ENCODE measurements at places on chromosomes 16 and 17.

DNA sequence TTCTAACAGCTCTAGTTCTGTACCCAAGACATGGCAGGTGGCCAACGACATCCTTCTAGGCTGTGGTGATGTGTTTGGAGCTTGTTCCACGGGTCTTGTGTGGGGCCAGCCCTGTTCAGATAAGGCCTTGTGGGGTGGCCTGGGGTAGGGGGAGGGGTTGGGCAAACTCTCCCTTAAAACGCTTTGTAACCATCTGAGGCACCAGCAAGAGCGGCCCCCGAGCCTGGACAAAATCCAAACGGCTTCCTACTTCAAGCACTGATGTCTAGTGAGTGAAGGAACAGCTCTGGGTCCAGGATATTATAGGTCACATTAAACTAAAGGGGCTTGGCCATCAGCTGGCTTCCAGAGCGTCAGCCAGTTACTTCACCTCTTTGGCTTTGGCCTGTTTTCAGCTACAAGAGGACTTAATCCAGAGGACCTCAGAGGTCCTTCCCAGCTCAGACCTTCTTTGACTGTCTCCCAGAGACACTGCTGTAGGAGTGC lies 11.9 kb downstream of the SERPINF1 start:
- no peak for DNase-seq

DNA sequence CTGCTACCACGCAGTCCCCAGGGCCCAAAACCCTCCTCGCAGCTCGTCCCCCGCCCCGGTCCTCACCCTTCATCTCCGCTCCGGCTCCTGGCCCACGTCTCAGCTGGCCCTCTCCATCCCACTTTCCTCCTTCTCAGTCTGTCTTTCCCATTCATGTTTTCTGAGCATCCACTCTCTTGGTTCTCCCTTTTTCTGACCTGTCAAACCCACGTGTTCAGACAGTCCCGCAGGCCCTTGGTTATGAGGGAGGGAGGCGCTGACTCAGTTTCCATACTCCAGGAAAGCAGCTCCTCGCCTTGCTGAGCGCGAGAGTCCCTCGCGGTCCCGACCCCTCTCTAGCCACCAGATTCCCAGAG lies 392 bp upstream of the HID1 start:
- DNase-seq: no peak

DNA sequence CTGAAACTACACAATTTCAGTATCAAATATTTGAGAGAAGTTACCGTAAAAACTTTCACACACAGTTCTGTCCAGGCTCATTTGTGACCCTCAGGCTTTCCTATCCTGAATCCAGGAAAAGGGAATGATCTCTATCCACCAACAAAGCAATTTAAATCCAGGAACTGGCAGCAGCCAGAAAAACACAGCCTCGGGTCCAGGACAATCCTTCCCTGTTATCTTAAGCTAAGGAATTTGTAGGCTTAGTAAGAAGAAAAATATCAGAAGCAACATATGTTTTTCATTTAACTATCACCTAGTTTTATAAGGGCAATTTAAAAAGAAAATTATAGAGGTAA lies 47.1 kb downstream of the TEX2 start:
- no peak for DNase-seq

DNA sequence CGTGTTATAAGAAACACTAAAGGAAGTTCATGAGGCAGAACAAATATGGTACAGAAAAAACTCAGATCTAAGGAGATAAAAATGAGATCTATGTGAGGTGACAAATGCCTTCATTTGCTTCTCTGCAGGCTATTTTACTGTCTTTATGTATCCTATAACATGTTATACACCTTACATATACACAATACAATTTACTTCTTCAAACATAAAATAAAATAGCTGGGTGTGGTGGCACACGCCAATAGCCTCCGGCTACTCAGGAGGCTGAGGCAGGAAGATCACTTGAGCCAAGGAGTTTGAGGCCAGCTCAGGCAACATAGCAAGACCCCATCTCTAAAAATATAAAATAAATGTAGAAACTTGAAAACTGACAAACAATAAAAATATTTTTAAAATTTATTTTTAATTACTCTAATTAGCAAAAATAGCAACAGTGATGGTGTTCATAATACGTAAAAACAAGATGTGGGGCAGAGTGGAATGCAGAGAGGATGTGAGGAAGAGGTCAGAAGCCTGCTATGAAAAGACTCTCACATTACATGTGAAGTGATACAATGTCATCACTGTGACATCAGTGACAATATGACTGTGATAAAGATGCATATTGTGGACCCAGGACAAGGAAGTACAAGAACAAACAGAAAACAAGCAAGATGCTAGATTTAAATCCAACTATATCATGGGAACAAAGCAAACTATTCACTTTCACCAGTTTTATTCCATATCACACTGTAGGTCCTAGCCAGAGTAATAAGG lies 31.0 kb downstream of the VPS53 start:
- no peak for DNase-seq

DNA sequence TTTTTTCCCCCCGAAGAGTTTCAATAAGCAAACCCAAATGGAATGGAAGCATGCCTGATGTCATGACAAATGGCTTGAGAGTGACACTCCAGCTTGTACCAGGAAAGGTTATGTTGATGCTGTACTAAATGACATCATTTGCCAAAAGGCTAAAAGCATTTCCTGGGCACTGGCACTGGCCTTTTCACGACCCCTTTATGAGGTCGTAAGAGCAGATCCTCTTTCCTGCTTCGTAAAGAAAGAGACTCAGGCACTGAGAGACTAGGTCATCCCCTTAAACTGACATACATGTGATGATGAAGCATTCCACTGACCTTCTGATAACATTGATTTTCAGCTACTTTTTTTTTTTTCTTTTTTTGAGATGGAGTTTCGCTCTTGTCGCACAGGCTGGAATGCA lies 30.5 kb downstream of the CEP295NL start:
- DNase-seq: no peak

- peak; percentile 74 for DNase-seq
Measured at GRCh38 chr17:39653662-39654331, 11.4 kb upstream of the TCAP start.

- no peak for DNase-seq
Measured at GRCh38 chr16:75219838-75220237, 1.1 kb downstream of the CTRB1 start.

- no peak for DNase-seq
Measured at GRCh38 chr16:50411034-50411433, 42.2 kb upstream of the BRD7 start.

- peak; percentile 12 for DNase-seq
Measured at GRCh38 chr17:14427900-14428647, 127.2 kb downstream of the HS3ST3B1 start.

DNA sequence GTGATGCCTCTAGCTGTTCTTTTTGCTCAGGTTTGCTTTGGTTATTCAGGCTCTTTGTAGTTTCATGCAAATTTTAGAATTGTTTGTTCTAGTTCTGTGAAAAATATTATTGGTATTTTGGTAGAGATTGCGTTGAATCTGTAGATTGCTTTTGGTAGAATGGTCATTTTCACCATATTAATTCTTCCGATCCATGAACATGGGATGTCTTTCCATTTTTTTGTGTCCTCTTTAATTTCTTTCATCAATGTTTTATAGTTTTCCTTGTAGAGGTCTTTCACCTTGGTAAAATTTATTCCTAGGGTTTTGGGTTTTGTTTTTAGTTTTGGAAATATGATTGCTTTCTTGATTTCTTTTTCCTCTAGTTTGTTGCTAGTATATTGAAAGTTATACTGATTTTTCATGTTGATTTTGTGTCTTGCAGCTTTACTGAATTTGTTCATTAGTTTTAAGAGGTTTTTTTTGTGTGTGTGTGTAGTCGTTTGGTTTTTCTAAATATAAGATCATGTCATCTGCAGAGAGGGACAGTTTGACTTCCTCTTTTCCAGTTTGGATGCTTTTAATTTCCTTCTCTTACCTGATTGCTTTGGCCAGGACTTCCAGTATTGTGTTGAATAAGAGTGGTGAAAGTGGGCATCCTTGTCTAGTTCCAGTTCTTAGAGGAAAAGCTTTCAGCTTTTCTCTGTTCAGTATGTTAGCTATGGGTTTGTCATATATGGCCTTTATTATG lies 42.4 kb downstream of the NSRP1 start:
- no peak for DNase-seq

DNA sequence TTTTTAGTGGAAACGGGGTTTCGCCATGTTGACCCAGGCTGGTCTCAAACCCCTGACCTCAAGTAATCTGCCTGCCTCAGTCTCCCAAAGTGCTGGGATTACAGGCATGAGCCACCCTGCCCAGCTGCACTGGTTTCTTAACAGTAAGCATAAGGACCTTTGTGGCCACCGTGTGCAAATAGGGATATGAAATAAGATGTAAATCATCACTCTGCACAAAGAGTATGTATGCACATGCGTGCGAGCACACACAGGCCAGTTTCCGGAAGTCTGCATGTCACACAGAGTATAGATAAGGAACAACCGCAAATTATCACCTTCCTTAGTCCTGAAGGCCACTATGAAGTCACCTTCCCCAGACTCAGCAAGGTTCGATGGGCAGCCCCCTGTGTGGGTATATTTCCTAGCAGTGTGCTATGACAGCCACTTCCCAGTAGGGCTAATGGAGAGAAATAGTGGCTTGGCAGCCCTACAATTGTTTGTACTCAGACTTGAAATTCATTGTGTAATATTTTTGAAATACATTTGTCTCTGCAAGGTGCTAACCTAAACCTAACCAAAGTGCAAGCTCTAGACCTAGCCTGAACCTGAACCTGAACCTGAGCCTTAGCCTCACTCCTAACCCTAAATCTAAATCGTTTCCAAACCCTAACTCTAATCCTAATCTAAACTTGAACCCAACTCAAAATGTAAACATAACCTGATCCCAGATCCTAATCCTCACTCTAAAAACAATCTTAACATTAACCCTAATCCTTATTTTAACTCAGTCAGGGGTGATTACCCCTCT lies 48.4 kb upstream of the SKAP1 start:
- no peak for DNase-seq

GRCh38 chr17:63309021-63309420 lies 137.1 kb downstream of the CYB561 start:
- DNase-seq: no peak

DNA sequence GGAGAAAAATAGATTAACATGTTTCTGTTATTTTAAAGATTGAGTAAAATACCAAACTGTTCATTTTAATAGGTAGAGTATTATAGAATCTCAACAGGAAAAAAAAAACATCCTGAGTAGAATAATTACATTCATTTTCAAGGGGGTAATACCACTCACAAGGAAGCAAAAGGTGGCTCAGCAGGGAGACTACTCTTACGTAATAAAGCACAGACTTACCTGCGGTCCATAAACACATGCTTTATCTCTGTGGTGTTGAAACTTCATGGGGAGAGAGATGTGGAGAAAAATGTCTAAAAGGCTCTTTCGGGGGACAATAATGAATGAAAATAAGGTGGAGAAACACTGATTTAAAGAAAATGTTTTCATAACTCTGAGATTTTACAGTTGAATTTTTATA lies 171.7 kb downstream of the MRTFB start:
- DNase-seq: no peak

- DNase-seq: no peak
Measured at GRCh38 chr17:57544401-57544800, 200.7 kb downstream of the CCDC182 start.

DNA sequence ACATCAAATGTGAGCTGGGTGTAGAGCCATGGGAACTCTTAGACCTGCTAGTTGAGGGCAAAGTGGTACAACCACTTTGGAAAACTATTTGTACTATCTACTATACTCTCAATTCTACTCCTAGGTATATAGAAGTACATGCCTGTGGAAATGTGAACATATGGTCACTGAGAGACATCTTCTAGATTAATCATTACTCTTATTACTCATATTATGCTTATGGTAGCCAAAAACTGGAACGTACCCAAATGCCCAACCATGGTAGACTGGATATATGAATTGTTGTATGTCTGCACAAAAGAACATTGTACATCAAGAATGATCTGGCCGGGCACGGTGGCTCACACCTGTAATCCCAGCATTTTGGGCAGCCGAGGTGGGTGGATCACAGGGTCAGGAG lies 2.7 kb downstream of the WDR45B start:
- DNase-seq: no peak

DNA sequence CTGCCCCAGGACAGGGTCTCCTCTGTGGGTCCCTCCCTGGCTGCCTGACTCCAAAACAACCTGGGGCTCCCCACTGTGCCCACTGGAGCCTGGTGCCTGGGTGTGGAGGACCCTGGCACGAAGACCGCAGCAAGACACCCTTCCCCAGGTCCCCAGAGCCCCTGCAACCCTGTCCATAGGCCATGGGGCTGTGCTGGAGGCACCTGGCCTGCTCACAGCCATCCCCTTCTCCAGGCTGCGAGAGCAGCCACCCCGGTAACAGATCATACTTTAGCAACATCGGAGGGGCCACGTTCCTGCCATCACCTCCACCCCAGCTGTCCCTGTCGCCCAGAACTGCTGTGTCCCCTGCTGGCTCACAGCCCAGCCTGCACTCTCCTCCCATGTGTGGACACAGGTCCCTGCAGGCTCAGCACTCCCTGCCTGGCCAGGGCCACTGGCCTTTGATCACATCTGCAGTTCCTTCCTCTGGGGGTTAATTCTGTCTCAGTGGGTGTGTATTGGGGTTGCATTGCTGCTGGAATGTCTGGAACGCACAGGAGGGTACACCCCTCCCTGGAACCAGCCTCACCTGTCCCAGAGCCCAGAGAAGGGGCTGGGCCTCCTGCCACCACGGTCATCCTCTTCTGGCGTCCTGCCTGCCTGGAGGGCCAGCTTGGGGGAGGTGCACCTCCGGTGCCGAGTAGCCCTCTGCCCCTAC lies 12.2 kb downstream of the PPL start:
- no peak for DNase-seq

GRCh38 chr16:72751076-72751475 lies 296.9 kb downstream of the ZFHX3 start:
- no peak for DNase-seq

DNA sequence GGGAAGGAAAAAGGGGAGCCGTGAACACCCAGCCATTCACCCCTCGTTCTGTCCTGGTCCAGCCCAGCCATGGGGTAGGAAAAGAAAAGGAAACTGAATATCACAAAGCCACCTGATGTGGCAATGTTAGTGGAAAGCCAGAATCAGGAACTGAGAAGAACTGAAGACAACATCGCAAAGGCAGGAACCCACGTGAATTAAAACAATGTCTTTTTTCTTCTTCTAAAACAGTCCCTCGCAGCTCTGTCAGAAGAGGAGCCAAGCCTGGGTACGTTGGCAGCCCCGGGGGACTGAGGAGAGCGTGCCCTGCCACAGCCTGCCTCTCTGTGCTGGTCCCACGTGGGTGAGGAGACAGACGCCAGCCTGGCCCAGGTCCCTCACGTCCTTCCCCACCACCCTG lies 55.0 kb downstream of the ZNF423 start:
- no peak for DNase-seq

GRCh38 chr17:187130-187529 lies 5.7 kb upstream of the DOC2B start:
- no peak for DNase-seq
